ENCODE measurements at places on chromosomes 1 and 21.

- DNase-seq: no peak
Measured at GRCh38 chr1:29473161-29473855, 237.0 kb downstream of the PTPRU start.

- no peak for DNase-seq
Measured at GRCh38 chr1:63269571-63269970, 52.8 kb upstream of the FOXD3 start.

DNA sequence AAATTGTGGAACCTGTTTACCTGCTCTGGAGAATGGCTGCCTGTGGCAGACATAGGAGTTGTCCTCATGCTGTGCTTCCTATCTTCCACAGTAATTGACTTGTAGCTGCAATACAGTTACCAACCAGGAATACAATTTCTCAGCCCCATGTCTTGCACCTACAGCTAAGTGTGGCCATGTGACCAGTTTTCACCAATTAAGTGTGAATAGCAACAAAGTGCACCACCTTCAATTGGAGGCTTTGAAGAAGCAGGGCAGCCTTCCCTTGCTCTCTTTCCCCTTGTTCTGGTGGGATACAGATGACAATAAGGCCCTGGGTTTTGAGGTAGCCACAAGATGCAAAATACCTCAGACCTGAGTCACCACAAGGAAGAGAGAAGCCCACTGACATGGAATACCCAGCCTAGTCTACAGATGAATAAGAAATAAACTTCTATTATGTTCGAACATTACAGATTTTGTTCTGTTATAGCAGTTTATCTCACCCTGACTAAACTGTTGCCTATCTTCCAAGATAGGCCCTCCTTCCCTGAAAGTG, 70.2 kb upstream of the S1PR1 start:
- no peak for DNase-seq

DNA sequence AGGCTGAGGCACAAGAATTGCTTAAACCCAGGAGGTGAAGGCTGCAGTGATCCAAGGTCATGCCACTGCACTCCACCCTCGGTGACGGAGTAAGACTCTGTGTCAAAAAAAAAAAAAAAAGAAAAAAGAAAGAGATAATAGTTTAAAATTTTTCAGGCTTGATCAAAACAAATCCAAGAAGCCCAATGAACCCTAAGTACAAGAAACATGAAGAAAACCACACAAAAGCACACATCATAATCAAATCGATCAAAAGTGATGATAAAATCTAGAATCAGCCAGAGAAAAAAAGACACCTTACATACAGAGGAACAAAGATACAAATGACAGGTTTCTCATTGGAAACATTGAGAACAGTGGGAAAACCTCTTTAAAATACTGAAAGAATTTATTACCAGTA, 31.5 kb downstream of the LDLRAD1 start:
- peak; percentile 10 for DNase-seq

DNA sequence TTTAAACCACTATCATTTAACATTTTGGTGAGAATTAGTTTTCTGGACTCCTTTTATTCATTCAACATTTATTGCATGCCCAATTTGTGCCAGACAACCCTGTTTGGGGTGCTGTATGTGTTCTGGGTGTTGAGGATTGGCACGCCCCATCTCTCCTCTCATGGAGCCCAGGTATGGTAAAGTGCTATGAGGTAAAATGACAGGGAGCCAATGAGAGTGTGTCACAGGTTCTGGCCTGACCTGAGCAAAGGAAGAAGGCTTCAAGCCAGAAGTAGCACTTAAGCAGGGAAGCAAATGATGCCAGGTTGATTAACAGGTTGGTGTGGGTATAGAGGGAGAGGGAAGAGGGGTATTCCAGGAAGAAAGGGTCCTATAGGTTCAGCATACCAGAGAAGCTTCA, 21.1 kb upstream of the SLC22A15 start:
- DNase-seq: no peak

- DNase-seq: no peak
Measured at GRCh38 chr1:217369271-217369981, 261.5 kb downstream of the GPATCH2 start.

DNA sequence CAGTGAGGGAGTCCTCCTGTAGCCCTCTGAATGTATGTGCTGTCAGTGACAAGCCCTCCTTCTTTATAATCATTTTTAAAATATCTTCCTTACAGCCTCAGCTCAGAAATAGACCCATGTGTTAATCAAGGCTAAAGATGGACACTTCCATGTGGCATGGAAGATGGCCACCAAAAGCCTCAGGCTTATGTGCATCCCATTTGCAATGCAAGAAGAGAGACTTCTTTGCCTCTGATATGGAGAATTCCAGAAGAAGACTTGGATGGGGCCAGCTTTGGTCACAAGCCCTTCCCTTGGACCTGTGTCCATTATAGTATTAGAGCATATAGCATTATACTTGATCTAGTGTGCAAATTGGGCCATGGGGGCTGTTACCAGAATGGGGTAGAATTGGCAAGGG, 18.5 kb downstream of the CCDC185 start:
- DNase-seq: no peak

DNA sequence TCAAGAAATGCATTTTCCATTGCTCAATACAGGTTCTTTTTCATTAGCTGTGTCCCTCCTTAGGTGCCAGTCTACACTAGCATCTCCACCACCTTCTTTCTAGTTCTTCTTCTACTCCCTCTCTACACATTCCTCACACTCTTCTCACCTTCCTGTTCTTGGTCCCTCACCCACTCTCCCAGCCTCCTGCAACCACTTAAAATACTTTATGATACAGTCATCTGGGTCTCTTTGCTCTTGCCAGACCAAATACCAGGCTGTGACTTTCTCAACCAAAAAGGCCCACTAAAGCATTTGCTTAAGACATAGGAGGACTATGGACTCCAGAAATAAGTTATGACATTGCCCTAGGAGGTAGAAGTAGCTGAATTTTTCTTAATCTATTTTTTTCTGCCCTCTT, 35.1 kb downstream of the PIGM start:
- no peak for DNase-seq

DNA sequence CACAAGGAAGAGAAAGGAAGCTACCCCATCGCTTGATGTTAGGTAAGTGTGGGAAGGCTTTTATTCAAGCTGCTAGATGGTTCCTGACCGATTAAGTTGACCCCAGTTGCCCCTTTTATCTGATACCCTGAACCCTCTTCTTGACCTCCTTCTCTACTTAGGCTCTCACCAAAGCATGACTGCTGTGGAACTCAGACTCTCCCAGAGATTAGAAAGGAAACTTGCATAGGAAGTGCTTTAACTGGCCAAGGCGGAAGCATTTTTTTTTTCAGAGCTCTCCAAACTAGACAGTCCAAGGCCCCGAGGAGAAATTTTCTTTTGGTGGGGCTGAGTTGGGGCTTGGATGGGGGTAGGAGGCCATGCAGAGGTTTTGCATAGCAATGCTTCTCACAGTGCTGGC, 101.3 kb upstream of the USP24 start:
- no peak for DNase-seq

DNA sequence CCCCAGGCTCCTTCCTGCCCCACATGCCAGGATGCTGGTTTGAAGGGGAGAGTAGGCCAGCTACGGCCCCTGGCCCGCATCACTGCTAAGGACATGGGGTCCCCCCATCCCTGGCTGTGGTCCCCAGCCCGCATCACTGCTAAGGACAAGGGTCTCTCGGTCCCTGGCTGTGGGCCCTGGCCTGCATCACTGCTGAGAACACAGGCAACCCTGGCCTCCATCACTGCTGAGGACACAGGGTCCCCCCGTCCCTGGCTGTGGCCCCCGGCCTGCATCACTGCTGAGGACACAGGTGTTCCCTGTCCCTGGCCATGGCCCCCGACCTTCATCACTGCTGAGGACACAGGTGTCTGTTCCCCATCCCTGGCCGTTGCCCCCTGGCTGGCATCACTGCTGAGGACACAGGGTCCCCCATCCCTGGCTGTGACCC, 448 bp upstream of the OBSCN start:
- DNase-seq: no peak

DNA sequence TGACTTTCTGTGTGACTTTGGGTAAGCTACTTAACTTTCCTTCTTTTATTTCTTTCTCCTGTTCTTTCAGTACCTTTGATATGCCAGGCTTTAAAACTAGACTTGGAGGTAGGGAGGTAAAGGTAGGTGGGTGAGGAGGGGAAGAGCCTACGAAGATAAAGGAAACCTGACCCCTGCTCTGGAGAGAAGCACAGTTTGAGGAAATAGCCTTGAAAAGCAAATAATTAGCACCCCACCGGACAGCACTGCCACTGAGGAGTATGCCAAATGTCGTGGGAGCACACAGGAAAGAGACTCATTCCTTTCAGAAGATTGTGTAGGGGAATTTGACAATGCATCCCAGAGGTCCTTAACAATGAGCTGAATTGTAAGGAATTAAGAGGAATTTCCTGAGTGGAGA, 65.2 kb upstream of the SPAG17 start:
- DNase-seq: no peak

DNA sequence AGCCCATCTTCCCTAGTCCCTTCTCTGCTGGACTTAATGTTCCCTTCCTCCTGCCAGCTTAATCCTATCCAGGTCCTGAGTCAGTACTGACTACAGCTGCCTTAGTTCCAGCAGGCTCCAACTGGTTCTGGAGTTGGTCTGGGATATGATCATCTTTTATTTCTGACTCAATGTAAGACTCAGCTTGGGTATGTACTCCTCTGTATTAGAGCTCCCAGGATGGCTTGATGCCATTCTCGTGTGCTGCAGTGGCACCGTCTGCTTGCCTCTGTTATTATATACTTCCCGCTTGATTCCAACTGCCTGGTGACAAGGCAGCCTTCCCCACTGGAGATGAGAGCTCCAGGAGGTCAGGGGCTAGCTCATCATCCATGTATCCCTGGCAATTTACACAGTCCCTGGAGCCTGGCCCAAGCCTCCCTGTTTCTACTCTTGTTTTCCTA, 164.4 kb upstream of the DPT start:
- no peak for DNase-seq

- DNase-seq: peak; percentile 77
Measured at GRCh38 chr1:109906160-109906838, 4.3 kb upstream of the CSF1 start.

- DNase-seq: no peak
Measured at GRCh38 chr21:33835920-33836319, 79.7 kb downstream of the ATP5PO start.

DNA sequence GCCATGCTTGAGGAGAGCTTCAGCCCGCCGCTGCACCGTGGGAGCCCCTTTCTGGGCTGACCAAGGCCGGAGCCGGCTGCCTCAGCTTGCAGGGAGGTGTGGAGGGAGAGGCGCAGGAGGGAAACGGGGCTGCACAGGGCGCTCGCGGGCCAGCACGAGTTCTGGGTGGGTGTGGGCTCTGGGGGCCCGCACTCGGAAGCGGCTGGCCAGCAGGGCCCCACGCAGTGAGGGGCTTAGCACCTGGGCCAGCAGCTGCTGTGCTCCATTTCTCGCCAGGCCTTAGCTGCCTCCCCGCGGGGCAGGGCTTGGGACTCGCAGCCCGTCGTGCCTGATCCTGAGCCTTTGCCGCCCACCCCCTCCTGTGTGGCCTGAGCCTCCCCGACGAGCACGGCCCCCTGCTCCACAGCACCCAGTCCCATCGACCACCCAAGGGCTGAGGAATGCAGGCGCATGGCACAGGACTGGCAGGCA, 1554.0 kb downstream of the KCNT2 start:
- DNase-seq: no peak

DNA sequence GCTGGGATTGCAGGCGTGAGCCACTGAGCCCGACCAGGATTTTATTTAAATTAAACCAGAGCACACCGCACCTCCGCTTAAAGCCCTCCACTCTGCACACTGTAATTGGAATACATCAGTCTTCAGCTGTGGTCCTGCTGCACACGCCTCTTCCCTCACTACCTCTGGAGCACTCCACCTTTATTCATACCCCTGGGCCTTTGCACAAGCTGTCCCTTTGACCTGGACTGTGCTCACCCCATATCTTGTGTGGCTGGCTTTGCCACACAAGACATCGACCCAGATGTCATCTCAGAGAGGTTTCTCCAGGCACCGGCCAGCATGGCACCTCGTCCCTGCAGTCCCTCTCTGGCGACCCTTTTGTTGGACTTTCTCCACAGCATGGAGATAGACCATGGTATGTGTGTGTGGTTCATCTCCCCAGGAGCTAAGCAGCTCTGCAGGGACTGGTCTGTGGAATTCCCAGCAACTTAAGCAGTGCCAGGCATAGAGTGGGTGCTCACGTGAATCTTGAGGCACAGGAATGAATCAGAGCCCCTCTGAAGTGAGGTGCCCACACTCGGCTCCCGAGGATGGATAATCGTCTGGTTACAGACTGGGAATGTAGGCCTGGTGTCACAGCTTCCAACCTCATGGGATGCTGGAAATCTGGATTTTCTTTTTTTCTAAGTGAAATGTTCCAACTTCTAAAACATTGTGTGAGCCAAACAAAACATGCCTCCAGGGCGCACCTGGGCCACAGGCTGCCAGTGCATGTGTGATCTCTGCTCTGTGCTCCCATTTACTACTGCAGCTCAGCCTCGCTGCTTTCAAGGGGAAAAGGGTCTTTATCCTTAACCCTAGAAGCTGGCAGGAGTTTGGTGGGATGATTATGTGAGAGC, 61.9 kb downstream of the EVA1C start:
- DNase-seq: no peak

DNA sequence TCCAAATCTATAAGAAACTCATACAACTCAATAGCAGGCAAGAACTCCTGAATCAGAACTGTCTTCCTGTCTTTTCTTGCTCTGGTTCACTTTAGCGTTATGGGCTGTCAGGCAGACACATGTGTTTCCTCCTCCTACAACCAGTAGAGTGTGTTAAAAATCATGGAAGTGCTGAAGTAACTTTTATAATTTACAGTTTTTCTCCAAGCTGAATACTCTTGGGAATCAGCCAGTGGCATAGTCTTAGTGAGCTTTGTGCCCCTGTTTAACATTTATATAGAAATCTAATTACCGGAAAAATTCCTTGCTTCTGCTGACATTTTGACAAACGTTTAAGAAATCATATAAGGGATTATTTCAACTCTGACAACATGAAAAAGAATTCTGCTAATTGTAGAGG, 113.1 kb upstream of the RGS18 start:
- no peak for DNase-seq

GRCh38 chr1:110570307-110570706, 35.9 kb downstream of the KCNA2 start:
- no peak for DNase-seq

DNA sequence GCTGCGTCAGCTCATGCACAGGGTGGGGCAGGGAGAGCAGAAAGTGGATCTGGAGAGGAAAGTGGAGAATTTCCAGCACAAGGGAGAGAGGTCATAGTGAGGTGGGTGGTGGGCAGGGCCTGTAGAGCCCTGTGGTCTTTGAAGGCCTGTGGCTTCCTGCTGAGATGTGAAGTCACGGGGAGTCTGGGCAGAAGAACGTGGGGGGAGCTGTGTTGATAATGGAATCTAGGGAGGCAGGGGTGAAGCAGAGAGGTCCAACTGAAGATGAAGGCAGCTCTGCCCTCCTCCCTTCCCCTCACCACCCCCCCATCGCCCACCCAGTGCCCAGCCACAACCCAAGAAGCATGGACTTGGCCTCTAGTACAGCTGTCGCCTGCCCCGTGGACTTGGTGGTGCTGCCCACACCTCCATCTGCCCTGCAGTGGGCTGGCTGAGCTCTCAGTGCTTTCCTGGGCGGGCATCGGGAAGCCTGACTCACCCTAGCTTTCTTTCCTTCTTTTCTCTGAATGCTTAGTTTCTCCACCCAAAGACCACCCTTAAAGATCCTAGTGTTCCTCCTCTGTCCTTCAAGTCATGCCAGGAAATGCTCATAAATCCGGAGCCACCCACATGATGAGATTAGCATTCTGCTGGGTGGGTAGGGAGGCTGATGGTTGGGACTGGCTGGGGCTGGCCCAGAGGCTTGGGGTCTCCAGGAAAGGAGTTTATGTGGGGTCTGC, 186.1 kb downstream of the TRABD2B start:
- no peak for DNase-seq

All from CD4-positive, alpha-beta T cell treated with Interleukin-21 for 1 hour (primary cell).